ENCODE measurements at places on chromosomes 1 and 21.
A peak's percentile ranks its signal among the peaks of the same experiment; 100 is the strongest.

DNA sequence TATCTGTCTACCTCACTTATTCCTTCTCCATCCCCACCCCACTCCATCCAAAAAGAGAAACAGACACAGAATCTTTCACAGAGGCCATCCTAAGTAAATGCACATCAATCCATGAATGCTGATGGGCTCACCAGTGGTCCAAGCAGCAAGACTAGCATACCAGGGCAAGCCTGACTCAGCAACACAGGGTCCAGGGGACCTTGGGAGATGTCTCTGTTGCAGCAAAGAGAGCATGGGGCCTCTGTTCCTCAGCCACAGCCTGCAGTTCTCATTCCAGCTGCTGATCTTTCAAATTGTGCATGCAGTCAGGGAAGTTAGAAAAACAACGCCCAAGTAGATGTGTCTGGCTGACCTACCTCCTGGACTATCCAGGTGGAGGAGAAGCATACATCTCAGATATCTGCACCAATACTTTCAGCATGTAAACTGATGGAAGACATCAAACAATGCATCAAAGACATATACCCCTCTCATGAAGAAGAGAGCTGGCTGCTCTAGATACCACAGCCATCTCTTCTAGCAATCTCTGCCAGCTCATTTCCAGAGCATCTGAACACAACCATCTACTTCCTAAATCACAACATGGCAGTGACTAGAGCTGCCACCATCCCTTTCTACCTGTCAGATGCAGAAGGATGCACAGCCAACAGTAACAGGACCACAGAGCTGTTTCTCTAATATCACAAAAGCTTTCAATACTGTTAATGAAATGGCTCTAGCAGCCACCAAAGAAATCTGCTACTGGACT lies 54.5 kb downstream of the CD34 start:
- no peak for DNase-seq

- peak; percentile 82 for DNase-seq
These were observed 2.7 kb upstream of the ANXA9 start for GRCh38 chr1:150979092-150980056.

- no peak for DNase-seq
These were observed 30.6 kb downstream of the MPZL1 start for GRCh38 chr1:167752219-167752985.

- no peak for DNase-seq
These were observed 14.2 kb upstream of the TMEM125 start for GRCh38 chr1:43255438-43256210.

DNA sequence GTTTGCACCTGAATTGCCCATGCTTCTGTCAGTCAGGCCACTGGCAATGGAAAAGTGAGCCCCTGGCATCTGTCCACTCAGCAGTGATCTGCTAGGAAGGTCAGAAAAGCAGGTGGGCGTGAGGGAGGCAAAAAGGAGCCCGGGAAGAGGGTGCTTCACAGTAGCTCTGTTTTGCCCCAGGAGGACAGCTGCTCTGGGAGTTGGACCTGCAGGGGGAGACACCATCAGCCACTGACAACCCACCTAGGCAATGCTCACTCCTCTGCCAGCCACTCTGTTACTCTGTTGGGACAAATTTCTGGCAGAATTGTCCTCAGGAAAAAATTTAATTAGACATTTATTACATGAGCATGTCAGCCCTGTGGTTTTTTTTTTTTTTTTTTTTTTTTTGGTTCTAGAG lies 146.4 kb downstream of the LRIG2 start:
- no peak for DNase-seq

- DNase-seq: no peak
These were observed 619.3 kb downstream of the PTPRU start for GRCh38 chr1:29855561-29856160.

DNA sequence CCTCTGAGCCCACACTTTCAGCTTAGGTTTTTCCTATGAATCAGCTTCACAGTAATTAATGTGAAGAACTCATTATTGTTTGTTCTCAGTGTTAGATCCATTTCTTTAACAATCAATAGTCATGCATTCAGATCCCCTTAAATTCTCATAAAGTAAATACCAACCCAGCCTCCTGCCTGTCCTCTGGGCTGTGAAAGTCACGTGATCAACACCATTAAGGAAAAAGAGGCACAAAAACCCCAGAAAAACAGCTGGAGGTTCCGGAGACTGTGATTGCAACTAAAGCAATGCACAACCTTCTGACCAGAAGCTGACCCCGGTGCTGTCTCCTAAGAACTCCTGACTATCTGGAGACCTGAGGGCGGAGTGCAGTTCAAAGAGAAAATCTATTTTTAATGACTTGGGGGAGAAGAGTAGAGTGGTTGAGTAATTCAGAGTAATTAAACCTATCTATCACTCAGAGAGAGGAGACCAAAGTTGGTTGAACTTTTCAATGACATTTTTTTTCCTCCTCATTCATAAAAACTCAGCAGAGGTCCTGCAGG lies 132.5 kb downstream of the PLXNA2 start:
- DNase-seq: no peak

GRCh38 chr1:203473781-203474305 lies 1.8 kb upstream of the PRELP start:
- no peak for DNase-seq
